Esophagus squamous epithelium (tissue), 5 donors: ENCODE measurements at places on chromosomes 6 and 20.

DNA sequence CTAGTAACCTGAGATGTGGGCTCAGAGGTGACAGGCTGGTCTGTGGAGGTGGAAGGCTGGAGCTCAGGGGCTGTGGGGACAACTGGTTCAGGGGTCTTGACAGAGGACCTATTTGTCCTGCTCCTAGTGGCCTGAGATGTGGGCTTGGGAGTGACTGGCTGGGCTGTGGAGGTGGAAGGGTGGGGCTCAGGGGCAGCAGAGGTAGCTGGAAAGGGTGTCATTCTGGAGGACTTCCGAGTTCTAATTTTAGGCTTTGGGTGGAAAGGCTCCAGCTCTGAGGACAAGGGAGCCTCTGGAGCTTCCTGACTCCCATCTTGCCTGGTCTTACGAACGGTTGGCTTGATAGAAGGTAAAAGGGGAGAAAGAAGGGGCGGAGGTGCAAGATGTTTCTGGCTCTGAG lies 11.5 kb downstream of the MDC1 start:
- no peak for DNase-seq

- DNase-seq: no peak
These were observed 465.0 kb upstream of the HSF2 start for GRCh38 chr6:121934451-121934850.

DNA sequence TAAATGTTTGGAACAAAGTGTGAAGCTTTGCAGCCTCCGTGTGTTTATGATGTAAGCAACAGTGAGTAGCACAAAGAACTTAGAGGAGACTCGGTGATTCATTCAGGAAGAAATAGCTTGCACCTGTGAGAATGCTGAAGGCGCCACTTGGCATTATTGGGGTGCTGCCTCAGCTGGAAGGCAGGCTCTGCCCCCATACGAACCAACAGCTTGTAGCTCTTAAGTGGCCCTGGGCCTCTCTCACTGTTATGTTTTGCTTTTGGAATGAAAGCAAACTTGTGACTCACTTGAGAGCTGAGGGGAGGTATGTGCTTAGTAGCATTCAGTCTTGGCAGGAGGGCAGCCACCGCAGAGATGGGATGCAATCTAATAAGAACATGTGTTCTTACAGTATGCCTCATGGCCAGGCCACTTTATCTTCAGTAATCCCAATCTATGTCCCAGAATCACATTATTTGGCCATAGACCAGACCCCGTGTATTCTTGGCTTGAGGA lies 310.7 kb downstream of the EYA4 start:
- no peak for DNase-seq

- DNase-seq: no peak
These were observed 11.8 kb downstream of the RPL7L1 start for GRCh38 chr6:42891199-42891722.

DNA sequence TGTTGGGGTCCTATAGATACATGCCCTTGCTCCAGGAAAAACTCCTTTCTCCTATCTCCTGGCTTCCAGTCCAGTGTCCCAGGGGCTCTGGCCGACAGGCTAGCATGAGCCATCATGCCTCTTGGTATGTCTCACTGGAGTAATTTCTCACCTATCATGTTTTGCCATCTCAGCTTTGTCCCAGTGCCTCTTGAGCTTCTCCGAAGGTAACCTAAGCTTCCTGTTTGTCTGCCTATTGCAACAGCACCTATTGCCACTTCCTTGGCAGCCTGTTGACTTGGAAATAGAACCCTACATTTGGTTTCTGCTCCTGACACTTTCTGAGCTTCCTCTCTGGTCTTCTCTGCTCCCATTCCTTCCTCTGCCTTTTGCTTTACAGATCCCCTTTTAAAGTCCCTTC lies 197.7 kb downstream of the KCNQ5 start:
- DNase-seq: no peak

DNA sequence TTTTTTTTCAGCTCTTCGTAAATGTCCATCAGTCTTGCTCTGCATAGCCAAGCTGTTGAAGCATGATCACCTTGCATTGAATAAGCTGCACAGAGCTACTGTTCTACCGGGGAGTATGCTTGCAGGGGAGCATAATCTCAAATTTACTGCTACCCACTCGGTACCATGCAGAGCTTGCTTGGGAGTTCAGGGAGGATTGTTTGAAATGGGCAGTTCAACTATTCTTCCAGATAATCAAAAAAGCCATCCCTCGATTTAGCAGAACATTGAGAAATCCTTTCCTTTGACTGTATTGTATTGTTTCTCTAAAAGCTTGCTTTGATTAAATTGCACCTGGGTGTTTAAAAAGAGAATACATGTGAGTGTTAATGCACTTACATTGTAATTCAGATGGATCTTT lies 332.6 kb downstream of the UTRN start:
- DNase-seq: no peak

- no peak for DNase-seq
These were observed 103.2 kb upstream of the FOXP4 start for GRCh38 chr6:41442800-41443501.

GRCh38 chr20:50625986-50626677 lies 65.2 kb downstream of the RIPOR3 start:
- no peak for DNase-seq

- no peak for DNase-seq
These were observed 781.7 kb upstream of the CITED2 start for GRCh38 chr6:140156131-140156530.

DNA sequence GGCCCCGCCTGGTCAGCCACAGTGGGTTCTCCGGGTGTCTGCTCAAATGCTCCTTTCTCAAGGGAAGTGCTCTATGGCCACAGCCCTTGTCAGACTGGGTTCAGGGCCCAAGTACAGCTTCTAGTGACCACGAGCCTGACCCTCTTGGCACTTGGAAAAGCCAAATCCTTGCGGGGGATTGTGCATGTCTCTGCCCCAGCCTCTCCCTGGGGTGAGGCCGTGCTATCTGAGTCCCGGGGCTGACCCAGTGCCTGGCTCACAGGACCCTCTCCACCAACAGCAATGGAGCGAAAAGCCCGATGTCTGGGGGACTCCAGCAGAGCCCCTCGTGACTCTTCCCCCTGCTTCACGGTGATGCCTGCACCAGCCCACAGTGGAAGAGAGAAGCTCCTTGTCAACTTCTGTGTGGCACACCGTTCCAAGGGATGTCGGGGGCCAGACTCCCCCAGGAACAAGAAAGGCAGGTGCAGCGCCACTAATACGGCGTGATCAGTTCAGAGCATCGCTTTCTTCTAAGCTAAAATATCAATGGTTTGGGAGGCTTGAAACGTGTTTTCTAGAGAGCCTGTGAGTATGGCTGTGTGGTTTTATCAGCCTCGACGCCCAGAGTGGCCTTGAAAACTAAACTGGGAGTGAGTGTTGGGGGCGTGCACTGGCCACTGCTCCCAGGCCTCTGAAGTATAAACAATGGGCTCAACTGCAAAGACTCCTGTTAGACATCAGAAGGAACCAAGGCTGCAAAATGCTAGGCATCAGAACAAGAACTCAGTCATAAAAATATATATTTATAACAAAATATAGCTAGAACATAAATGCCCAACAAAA lies 51.9 kb downstream of the DLL1 start:
- no peak for DNase-seq

- no peak for DNase-seq
These were observed 39.0 kb downstream of the TPD52L1 start for GRCh38 chr6:125192610-125192930.

DNA sequence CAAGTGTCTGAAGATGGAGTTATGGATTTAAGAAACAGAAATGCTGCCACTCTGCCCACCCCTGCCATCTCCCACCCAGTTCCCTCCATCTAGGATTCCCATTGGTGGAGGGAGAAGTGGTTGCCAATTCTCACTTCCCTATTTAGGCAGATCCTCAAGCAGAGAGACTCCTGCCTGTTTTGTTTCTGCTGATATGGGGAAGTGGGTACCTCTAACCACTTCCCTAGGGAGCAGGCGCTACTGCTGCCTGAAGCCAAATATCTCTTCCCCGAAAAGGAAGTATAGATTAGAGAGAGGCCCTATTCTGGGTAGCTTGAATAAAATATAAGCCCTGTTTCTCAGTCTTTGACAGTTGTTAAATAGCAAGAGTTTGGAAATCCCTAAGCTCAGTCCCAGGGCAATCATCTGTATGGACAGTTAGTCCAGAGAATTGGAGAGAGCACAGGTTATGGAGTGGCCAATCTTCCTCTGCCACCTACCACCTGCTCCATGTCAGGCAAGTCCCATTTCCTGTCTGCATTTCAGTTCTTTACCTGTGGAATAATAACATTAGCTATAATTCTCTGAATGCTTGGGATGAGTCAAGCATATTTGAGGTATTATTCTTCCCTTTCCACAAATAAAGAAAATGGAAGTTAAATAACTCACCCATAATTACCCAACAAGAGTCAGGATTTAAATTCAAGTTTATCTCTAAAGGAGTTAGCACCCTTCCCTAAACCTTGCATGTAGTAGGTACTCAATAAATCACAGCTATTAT lies 2.6 kb upstream of the ADGB start:
- DNase-seq: no peak
